ENCODE measurements at places on chromosomes 5 and 9. TPM values are rescaled to one million over a fixed set of nuclear protein-coding genes. Genes with fewer than 3 reads are reported as not detected.
A peak's percentile ranks its signal among the peaks of the same experiment; 100 is the strongest.

GRCh38 chr5:148843510-148844318 is 17.3 kb downstream of the ADRB2 start:
- no peak for DNase-seq

The IFNB1 gene
- not detected for total RNA-seq

DNA sequence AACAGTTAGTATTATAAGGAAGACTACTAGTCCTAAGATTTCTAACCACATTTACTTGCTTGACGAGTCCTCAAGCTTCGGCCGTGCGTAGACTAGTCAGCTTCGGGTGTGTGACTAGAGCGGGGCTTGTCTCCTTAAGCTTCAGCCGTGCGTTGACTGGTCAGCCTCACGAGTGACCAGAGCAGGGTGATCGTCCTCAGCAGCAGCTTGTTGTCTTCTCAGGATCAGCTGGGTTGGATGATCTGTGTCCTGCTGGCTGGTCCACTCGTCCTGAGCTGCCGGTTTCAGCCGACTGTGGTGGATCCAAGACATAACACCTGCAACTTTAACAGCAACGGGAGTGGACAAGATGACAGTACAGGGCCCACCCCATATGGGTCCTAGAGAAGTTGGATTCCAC is 16.7 kb downstream of the CEL start:
- DNase-seq, result no peak

DNA sequence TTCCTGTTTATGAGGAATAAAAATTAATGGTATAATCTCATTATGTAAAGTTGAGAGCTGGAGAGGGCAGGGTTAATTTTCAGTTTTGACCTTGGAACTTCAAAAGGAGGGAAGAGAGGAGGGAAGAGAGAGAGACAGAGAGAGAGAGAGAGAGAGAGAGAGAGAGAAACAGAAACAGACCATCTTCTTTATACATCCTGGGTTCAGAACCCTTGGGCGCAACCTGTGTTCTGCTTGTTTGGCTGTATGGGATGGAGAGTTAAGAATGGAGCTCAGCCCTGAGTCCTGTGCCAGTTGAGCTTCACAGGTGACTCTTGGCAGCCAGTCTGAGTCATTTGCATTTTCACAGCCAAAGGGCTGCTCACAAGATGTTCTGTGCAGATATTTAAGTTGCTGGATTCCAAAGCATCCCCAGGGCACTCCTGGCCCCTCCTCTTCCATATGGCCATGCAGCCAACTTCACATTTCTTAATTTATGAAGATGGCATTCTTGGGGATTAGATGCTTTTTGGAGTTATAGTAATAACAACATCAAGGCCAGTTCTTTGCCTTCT is 143.5 kb downstream of the CARTPT start:
- no peak for DNase-seq

GRCh38 chr9:76691517-76692313 is 72.5 kb upstream of the PCA3 start:
- DNase-seq, result no peak

The IRX4 gene
- not detected for total RNA-seq

DNA sequence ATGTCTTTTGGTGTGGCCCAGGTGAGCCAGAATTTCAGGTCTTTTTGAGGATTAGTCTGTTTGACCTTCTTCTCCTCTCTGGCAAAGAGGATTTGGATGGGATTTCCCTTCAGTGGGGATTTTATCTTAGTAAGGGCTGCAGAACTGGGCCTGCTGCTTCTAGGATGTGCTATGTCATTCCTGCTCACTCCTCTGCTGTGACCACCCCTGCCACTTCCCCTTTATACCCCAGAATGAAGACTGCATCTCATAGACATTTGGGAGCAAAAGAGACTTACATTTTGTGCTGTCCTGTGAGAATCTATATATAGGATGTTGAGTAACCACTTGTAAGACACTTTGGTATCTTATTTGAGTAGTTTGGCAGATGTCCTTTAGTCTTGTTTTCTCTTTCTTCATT is 76.2 kb downstream of the ARHGAP26 start:
- no peak for DNase-seq

DNA sequence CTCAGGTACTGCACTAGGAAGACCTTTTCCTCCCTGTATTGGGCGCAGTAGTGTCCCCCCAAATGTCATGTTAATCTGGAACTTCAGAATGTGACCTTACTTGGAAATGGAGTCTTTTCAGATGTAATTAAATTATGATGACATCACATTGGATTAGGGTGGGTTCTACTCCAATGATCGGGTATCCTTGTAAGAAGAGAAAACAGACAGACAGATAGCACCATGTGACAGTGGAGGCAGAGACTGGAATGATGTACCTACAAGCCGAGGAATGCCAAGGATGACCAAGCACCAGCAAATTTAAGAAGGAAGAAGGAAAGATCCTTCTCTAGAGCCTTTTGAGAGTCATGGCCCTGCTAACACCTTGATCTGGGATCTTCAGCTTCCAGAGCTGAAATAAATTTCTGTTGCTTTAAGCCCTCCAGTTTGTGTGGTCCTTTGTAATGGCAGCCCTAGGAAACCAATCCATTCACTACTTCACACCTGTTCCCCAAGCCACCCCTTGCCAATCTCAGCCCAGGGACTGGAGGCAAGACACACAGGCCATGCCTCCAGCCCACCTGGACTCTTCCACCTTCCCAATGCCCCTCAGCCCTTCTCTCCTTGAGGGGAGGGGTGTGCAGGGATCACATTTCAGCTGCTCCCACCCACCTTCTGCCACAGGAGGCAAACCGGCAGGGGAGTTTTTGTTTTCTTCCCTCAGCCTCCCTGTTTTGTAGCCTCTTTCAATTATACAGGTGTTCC is 1.6 kb downstream of the CCNJL start:
- no peak for DNase-seq

DNA sequence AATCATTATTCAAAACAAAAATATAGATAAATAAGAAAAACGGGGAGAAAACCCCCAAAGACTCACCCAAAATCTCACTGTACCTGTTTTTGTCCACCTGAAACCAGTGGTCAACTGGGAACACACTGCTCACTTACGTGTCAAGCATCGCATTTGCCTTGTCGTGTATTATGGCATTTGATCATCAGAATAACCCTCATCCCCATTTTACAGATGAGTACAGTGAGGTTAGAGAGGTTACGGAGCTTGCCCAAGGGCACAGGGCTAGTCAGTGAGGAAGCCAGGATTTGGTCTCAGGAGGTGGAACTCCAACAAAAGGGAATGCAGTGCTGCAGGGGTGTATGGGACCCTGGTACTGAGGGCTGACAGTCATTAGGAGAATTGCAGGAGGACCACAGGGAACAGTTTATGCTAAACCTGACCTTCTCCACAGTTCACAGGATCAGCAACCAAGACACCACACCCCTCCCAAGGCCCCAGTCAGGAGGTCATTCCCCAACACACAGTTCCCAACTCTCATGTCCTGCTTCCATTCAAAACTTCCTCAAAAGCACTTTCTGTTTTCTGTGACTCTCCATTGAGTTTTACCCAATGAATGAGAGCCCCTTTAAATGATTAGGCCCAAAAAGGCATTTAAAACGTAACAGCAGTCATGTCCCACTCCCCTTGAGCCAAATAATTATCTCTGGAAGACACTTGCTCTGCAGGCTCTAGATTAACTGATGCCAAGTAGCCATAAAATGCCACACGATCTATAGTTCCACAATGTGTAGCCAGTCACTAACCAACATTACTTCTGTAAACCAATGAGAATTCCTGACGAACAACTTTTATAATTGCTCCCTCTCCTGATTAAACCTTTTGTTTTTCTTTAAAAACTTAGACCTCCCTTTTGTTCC is 50.8 kb downstream of the CTSL start:
- no peak for DNase-seq

DNA sequence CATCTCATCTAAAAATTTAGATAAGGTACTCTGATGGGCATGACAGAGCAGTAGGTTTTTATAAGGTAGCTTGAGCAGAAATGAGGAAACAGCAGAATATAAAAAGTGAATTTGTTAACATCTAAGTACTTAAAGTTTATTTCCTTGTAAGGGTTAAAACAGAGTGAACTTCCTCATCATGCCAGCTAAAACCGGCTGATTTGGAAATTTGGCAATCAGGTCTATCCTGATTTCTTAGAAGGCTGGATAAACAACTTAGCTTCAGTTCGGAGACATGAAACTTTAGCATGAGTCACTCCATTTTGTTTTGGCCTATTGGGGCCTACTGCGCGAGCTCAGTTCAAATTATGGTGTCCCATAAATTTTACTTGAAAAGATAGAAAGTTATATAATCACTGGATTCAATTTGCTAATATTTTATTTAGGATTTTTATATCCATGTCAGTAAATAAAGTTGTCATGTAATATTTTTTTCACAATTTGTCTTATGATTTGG is 241.6 kb upstream of the RORB start:
- no peak for DNase-seq

- peak; percentile 27 for DNase-seq
Observed at GRCh38 chr5:158899211-158899610, 200.5 kb downstream of the EBF1 start.

The SLC22A4 gene
- total RNA-seq, result 4.4 TPM

DNA sequence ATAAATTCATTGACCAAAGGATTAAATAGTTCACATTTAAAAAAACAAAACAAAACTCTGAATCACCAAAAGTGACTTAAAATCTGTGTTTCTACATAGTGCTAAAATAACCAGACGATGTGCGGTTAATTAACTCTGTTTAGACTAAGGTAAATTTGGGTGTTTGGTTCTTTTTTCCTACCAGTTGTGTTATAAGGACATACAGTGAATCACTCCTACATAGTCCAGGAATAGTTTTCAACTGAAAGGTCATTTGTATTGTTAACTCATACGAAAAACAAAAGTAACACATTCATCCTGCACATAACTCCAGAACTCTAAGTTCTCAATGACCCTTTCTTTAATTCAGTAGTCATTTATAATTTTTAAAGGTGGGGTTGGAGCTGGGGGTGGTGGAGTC is 203.7 kb downstream of the GLIS3 start:
- DNase-seq, result no peak

DNA sequence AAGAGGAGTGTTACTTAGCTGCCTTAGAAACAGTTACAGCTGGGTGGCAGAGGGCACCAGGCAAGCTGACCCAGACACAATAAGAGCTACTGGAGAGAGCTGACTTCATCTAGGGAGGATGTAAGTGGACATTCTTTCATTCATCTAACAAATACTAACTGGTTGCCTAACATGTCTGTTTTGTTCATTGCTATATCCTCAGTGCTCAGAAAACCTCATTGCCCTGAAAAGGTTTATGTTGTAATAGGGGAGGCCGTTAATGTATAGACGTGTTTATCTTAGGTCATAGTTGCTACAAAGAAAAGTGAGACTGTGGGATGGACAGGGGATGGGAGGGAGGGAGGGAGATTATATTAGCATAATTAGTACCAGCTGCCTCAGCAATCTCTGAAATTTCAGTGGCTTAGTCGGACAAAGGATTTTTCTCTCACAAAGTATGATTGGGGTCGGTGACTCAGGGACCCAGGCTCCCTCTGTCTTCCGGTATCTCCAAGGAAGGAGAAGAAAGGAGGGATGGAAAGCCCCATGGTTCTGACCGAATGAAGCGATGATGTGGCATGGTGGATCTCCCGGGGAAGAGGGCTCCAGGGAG is 2.6 kb upstream of the SNX18 start:
- peak; percentile 87 for DNase-seq

- no peak for DNase-seq
Observed at GRCh38 chr5:40614923-40615585, 64.7 kb upstream of the PTGER4 start.

GRCh38 chr9:131396626-131397025 is 2.7 kb downstream of the PRRC2B start:
- no peak for DNase-seq

GRCh38 chr5:116291271-116291670 is 206.4 kb downstream of the COMMD10 start:
- no peak for DNase-seq

The ABCA1 gene
- 4.7 TPM for total RNA-seq

DNA sequence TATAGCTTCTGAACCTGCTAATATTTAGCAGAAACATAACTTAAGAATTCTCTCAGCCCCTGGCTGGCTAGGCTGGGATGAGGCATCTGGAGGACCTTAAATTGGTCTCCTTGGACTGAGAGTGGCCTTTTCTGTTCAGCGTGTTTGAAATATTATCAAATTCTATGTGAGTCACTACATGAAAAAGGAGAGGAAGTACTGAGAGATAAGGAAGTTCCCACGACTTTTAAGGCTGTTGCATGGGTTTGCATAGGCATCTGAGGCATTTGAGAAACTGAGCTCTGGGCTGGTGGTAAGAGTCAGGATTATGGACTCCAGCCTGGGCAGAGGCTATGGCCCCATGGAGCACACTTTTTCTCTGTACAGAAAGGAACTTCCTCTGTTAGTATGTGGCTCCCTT is 816.2 kb upstream of the GRAMD2B start:
- DNase-seq, result no peak

GRCh38 chr5:16531063-16531648 is 65.6 kb upstream of the ZNF622 start:
- no peak for DNase-seq

GRCh38 chr5:58106754-58107410 is 353.0 kb downstream of the PLK2 start:
- DNase-seq, result no peak

The ADRB2 gene
- 13.8 TPM for total RNA-seq

DNA sequence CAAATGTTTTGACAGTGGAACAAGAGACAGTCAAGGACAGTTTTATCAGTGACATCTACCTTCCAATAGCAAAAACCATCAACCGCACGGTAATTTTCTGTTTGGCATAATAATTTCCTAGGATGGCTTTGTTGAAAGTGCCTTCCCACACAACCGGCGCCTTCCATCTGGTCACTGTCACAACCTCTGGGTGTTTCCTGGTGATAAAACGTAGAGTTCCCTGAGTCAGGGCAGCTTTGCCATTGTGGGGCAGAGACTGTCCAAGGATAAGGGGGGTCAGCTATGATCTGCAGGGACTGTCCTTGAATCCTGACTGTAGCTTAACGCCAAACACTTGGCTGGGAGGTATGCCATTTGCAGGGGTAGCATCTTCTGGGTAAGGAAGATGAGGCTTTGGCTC is 47.6 kb downstream of the GGTA1 start:
- no peak for DNase-seq

DNA sequence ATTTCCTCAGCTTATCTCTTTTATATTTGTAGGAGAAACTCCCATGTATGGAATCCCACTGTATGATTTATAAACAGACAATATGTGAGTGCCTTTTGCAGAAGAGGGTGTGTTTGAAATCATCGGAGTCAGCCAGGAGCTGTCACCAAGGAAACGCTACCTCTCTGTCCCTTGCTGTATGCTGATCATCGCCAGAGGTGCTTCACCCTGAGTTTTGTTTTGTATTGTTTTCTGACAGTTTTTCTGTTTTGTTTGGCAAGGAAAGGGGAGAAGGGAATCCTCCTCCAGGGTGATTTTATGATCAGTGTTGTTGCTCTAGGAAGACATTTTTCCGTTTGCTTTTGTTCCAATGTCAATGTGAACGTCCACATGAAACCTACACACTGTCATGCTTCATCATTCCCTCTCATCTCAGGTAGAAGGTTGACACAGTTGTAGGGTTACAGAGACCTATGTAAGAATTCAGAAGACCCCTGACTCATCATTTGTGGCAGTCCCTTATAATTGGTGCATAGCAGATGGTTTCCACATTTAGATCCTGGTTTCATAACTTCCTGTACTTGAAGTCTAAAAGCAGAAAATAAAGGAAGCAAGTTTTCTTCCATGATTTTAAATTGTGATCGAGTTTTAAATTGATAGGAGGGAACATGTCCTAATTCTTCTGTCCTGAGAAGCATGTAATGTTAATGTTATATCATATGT is 18.0 kb upstream of the CTSL start:
- no peak for DNase-seq

- DNase-seq, result no peak
Observed at GRCh38 chr9:134730011-134730760, 88.6 kb downstream of the COL5A1 start.
